Ascending aorta (tissue), 2 donors: ENCODE measurements at places on chromosomes 6 and 20. TPM values are rescaled to one million over a fixed set of nuclear protein-coding genes. Genes with fewer than 3 reads are reported as not detected.

The MOG gene
- total RNA-seq, result not detected

The TMEM170B gene
- total RNA-seq, result 0.53 TPM

The TRIM40 gene
- total RNA-seq, result not detected

The LYRM4 gene
- total RNA-seq, result 10.5 TPM

The PLCB4 gene
- 38.0 TPM for total RNA-seq

The MYT1 gene
- not detected for total RNA-seq

The DYNLT2 gene
- total RNA-seq, result 0.21 TPM

The GSTA2 gene
- total RNA-seq, result not detected

The RPS21 gene
- 1,828 TPM for total RNA-seq

The SRPK1 gene
- total RNA-seq, result 16.2 TPM

The VEGFA gene
- total RNA-seq, result 110 TPM

The ANGPT4 gene
- 5.7 TPM for total RNA-seq

The FOXS1 gene
- total RNA-seq, result 21.8 TPM

The CEP250 gene
- total RNA-seq, result 17.0 TPM

The NFS1 gene
- 62.2 TPM for total RNA-seq

The OPRL1 gene
- 0.21 TPM for total RNA-seq

The AVP gene
- total RNA-seq, result not detected

The SYTL3 gene
- 4.7 TPM for total RNA-seq

The MAP7 gene
- not detected for total RNA-seq

The RBM38 gene
- 24.6 TPM for total RNA-seq

The GINS1 gene
- total RNA-seq, result not detected

The RIMS1 gene
- not detected for total RNA-seq

The BPIFB4 gene
- not detected for total RNA-seq

The SLC35F1 gene
- total RNA-seq, result not detected

The ZBP1 gene
- not detected for total RNA-seq

The DEFB126 gene
- not detected for total RNA-seq

The PPP1R16B gene
- 26.4 TPM for total RNA-seq

The GCLC gene
- 54.9 TPM for total RNA-seq

The C6orf163 gene
- not detected for total RNA-seq

The ARMC12 gene
- total RNA-seq, result not detected

The BPI gene
- total RNA-seq, result not detected

The COL10A1 gene
- not detected for total RNA-seq

The NDUFAF4 gene
- total RNA-seq, result 4.8 TPM

The FERMT1 gene
- total RNA-seq, result 0.75 TPM

The EPHA7 gene
- total RNA-seq, result 0.43 TPM

The TINAG gene
- total RNA-seq, result not detected

The ZSCAN23 gene
- not detected for total RNA-seq

The FNDC11 gene
- not detected for total RNA-seq

The ARMH2 gene
- not detected for total RNA-seq

The ADGRF1 gene
- not detected for total RNA-seq
